Body of pancreas (tissue), 4 donors: ENCODE measurements at places on chromosomes 5 and 9. TPM values are rescaled to one million over a fixed set of nuclear protein-coding genes. Genes with fewer than 3 reads are reported as not detected.

The BHMT2 gene
- 1.6 TPM for total RNA-seq

The THBS4 gene
- 18.4 TPM for total RNA-seq

The SLC22A4 gene
- not detected for total RNA-seq

The SHISAL2B gene
- 9.9 TPM for total RNA-seq

The TXNDC8 gene
- not detected for total RNA-seq

The OR13D1 gene
- not detected for total RNA-seq

The DNM1 gene
- total RNA-seq: 29.0 TPM

The RNF44 gene
- total RNA-seq: 38.6 TPM

The IL9 gene
- not detected for total RNA-seq

The FAM53C gene
- 12.5 TPM for total RNA-seq

The GNG10 gene
- 16.6 TPM for total RNA-seq

The PCDHGA10 gene
- 5.4 TPM for total RNA-seq

The RNF180 gene
- total RNA-seq: 9.2 TPM

The GKAP1 gene
- 8.0 TPM for total RNA-seq

The CCDC171 gene
- total RNA-seq: 2.3 TPM

The SAXO1 gene
- not detected for total RNA-seq

The TRAF2 gene
- 30.7 TPM for total RNA-seq

The PRUNE2 gene
- 15.2 TPM for total RNA-seq

The ITK gene
- total RNA-seq: 0.78 TPM

The GPR21 gene
- not detected for total RNA-seq

The IL4 gene
- not detected for total RNA-seq

The MTX3 gene
- 9.1 TPM for total RNA-seq

The CD274 gene
- 1.6 TPM for total RNA-seq

The GRM6 gene
- total RNA-seq: not detected

The SHC3 gene
- total RNA-seq: 5.7 TPM

The C5orf52 gene
- total RNA-seq: not detected

The ZSWIM6 gene
- total RNA-seq: 8.8 TPM

The IFNB1 gene
- total RNA-seq: not detected

The RPS23 gene
- 953 TPM for total RNA-seq

The IRX4 gene
- total RNA-seq: not detected

The HRH2 gene
- total RNA-seq: 0.78 TPM

The C9orf50 gene
- total RNA-seq: not detected

The DBH gene
- not detected for total RNA-seq

The SHOC1 gene
- total RNA-seq: 0.26 TPM

The FBP2 gene
- total RNA-seq: 3.1 TPM

The SPZ1 gene
- total RNA-seq: not detected

The PRDM9 gene
- total RNA-seq: not detected

The EGFL7 gene
- 47.0 TPM for total RNA-seq

The INSL4 gene
- total RNA-seq: not detected

The RNF183 gene
- total RNA-seq: not detected

The CSNK1A1 gene
- 82.4 TPM for total RNA-seq

The SLC27A4 gene
- 15.0 TPM for total RNA-seq

The FAM169A gene
- 2.9 TPM for total RNA-seq

The PPIC gene
- 9.6 TPM for total RNA-seq

The KIF4B gene
- total RNA-seq: not detected

The OMD gene
- 4.9 TPM for total RNA-seq

The NREP gene
- 5.3 TPM for total RNA-seq

The INPP5E gene
- 25.4 TPM for total RNA-seq
